ENCODE measurements at places on chromosomes 5 and 9.

GRCh38 chr5:57431759-57432158, 50.9 kb downstream of the ACTBL2 start:
- no peak for DNase-seq

DNA sequence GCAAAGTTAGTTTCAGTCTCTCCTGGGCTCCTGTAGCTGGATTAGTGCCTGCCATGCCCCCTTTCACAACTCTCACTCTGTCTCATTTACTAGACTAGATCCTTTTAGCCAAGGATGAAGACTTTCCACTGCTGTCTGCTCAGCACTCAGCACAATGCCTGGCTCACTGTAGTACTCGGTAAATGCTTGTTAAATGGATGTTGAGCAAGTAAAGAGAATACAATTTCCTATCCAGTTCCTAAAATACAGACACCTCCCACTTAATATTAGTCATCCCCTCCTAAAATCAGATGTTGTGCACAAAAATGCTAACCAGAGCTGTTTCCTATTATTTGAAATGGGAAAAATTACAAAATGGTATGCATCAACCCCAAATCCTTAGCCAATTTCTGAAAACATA, 195.8 kb downstream of the SREK1 start:
- no peak for DNase-seq

DNA sequence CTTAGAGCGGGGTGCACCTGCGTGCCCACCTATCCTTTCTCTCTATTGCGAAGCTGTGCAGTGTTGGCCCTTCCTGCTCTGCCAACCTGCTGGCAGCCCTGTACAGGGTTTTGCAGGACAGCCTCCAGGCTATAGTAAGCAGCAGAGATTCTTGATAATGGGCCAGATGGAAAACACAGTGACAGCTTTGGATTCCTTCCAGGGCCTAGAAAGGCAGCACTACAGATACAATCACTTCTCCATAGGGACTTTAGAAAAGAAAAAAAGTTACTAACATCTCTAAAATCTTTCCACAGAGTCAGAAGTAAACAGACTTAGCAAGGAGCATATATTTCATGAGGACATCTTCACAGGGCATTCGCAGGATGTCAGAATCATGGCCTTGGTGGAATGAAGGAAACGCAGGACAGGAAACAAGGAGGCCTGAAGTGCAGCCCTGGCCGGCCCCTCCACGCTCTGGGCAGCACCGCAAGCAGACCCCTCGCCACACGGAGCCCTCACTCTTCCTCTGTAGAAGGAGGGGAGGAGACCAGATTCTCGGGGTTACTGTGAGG, 172.1 kb upstream of the GAS1 start:
- DNase-seq, result no peak

GRCh38 chr9:15306068-15306756, 804 bp downstream of the TTC39B start:
- peak; percentile 78 for DNase-seq

GRCh38 chr5:161544350-161544765, 2.2 kb downstream of the GABRB2 start:
- DNase-seq, result peak; percentile 53

GRCh38 chr9:16485160-16485559, 385.3 kb downstream of the BNC2 start:
- no peak for DNase-seq

DNA sequence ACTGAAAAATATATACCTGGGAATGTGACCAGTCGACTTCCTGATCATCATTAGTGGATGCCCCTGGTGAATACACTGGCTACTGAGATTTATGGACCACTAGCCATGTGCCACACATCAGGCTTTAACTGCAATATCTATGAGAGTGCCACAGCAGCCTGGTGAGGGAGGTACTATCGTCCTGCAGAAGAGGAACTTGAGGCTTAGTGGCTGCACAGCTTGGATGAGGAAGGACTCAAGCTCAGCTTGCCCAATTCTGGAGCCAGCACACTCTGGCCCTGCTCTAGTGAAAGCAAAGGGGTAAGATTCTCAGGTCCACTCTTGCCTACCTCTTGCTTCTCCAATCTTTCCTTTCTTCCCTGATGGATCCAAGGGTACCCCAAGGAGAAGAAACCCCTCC, 129.3 kb downstream of the ENTREP1 start:
- no peak for DNase-seq

GRCh38 chr5:15425766-15426165, 74.2 kb upstream of the FBXL7 start:
- DNase-seq, result no peak
